ENCODE measurements at places on chromosomes 12 and 14. TPM values are rescaled to one million over a fixed set of nuclear protein-coding genes. Genes with fewer than 3 reads are reported as not detected.

DNA sequence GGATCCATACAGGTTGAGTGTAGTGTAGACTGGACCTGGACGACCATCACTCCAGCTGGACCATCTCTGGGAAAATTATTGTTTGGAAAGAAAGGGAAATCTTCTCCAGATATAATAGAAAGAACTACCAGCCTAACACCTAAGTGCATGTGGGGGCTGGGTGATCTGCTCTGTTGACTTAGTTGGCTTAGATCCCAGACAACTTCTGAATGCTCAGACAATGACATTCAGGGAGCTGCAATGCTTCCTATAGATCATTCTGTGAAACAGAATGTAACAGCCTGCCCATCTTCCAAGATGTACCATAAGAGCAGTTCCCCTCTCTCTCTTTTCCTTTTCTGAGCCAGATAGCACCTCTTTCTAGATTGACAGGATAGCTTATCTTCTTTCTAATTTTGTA is 572.8 kb upstream of the STXBP6 start:
- no peak for DNase-seq

GRCh38 chr12:124736115-124737039 is 127.3 kb downstream of the SCARB1 start:
- DNase-seq = no peak

DNA sequence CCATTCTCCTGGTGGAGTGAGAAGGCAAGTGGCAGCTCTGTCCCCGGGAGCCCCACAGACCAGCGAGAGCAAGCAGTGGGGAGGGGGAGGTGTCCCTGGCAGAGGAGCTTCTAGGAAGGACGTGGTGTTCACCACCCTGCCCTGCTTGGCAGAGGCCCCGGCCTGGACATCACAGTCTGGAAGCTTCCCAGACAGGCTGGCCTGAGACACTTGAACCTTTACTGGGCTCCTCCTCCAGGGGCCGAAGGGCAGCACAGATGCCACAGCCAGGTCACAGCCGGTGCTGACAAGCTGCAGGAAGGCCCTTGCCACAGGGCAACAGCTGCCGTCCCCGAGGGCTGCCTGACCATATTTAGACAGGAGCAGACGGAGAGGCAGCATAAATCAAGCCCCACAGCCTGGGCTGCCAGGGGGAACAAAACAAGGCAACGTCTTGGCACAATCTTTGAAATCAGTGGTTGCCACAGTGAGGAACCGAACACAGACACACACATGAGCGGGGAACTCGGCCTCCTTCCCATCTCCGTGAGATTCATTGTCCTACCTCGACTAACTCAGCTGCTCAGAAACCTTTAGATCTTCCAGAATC is 28.5 kb downstream of the PRIMA1 start:
- no peak for DNase-seq

- DNase-seq = no peak
These were observed 6.0 kb upstream of the AMN start for GRCh38 chr14:102916347-102917055.

- no peak for DNase-seq
These were observed 1159.2 kb upstream of the TMEM132C start for GRCh38 chr12:127107744-127108143.

DNA sequence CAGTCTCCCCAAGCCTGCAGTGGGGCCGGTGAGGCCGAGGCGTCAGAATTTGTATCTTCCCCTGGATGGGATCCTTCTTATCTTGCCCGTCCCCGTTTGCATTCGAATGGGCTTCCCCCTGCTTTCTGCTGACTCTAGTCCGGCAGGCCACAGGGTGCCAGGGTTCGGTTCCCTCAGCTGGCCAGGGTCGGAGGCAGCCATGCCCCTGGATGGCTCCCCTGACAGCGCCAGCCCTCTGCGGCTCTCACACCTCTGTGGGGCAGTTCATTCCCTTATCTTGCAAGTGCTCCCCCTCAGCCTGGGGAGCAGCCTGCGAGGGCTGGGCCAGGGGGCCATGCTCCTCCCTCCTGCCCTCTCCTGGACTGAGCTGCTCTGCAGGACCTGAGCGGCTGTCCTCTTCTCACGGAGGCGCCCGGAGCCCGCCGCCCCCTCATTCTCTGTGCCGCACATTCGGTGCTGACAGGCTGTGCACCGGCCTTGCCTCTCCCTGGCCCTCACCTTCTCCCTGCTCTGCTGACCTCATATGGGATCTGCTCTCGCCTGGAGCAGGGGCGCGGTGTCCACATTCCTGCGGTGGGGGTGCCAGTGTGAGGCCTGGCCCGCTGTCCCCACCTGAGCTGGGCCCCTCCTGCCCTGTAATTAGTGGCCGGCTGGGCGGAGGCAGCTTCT is 32.8 kb downstream of the KIF26A start:
- DNase-seq = no peak

DNA sequence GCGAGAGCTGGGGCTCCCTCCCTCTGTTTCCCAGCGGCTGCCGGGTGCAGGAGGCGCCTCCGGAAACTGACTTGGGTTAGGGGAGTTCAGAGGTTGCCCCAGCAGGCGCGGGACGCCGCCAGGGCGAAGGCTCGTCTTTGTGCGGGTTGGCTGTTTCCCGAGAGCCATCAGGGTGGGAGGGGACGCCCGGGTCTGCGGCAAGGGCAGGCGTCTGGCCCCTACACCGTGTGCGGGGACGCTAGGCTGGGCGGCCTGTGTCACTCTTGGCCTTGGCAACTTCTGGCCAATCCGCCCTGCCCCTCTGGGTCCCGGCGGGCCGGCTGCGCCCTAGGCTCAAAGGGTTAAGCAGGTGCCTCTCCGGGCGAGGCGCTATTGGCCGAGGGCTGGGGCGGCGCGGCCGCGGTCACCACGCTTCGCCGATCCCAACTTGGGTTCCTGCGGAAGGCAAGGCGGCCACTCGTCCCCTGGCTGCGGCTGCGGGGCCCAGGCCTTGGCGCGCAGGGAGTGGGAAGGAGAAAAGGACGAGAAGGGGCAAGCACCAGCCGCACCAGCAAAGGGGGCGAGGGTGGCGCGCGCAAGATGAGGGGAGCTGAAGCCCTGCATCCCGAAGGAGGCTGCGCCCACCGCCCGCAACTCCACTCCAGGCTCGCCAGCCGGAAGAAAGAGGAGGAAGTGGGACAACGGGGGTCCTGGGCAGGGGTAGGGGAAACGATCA is 5.6 kb upstream of the NPAS3 start:
- no peak for DNase-seq

GRCh38 chr12:121314431-121314830 is 17.9 kb upstream of the CAMKK2 start:
- no peak for DNase-seq

DNA sequence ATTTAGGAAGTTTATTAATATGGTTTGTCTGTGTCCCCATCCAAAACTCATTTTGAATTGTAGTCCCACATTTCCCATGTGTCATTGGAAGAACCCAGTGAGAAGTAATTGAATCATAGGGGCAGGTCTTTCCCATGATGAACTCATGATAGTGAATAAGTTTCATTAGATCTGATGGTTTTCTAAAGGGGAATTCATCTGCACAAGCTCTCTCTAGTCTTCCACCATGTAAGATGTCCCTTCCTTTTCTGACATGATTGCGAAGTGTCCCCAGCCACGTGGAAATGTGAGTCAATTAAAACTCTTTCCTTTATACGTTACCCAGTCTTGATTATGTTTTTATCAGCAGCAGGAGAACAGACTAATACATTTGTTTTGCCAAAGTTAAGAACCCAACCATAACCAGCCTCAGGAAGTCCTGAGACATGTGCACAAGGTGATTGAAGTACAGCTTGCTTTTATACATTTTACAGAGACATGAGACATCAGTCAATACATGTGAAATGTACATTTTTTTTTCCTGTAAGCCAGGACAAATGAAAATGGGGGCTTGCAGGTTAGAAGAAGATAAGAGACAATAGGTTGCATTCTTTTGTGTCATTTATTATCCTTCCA is 1136.7 kb downstream of the TMEM121 start:
- no peak for DNase-seq

GRCh38 chr12:82207556-82207955 is 150.6 kb downstream of the CCDC59 start:
- no peak for DNase-seq

DNA sequence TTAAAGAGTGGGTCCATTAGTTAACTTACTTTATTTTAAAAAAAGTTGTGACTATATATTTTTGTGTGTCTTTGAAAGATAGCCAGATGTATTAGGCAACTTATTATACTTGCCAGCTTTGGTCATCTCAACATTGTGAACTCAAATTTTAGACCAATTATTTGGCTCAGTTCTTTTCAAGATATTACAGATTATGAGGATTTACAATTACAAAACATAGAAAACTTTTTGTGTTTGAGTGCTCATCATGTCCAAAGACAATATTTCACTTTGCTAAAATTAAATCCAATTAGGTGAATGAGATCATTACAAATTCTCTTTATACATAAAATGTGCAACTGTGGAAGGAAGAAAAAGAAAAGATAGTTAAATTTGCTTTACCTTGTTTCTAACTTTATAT is 18.3 kb upstream of the PDE3A start:
- DNase-seq = peak; percentile 35

DNA sequence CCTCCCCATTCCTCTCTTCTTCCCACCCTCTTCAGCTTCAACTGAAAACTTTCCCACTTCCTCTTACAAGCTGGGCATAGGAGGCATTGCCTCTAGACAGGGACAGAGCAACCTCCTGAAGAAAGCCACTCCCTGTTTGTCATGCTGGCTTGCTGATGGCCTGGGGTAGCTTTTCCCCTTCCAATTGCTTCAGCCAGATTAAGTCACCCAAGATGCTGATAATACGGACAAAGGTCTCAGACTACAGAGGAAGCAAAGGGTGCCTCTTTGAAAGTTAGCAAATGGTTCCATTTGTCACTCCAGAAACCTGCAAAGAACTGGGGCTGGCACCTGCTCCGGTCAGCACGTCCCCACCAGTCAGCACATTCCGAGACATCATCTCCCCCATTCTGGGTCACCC is 6.0 kb downstream of the KRT2 start:
- DNase-seq = no peak

- DNase-seq = no peak
These were observed 63.1 kb upstream of the FGD4 start for GRCh38 chr12:32336261-32336660.

DNA sequence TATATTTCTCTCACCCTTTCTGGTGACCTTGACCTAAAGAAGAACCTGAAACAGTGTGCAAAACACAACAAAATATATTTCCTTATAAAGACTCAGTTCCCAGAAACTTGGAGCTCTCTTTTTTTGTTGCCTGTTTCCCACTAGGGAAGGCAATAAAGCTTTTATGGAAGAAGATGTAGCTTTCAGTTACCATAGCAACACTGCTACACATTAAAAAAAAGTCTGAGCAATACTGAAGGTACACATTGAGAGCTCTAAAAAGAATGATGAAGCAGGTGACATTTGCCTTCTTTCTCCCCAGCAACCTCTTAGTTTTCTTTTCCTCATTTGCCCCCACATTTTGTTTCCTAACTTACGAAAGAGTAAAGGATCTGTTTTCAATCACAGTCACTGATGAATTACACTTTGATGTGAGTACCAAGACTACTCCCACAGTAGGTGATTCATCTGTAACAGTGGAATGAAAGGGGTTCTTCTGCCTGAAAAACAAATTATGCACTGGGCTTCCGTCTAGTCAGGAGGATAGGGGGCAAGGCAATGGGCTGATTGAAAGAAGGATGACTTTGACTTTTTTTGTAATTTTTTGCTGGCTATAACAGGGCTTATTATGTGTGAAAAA is 1.1 kb upstream of the CATSPERB start:
- peak; percentile 43 for DNase-seq

DNA sequence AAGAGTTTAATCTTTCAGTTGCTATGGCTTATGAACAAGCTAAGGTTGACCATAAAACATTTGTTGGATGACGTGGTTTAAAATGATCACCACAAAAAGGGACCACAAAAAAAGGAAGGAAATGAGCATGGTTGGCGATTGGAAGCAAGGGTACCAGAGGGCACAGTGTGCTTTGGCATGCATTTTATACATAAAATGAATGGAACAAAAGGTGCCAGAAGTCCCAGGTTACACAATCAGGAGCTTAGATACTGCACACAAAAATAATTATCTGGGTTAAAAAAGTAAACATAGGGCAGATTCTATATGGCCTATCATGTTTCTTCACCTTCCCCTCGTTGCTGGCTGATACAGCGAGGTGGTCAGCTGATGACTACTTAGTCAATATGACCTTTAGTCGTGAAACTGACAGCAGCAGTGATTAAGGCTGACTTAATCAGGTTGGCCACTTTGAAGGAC is 50.7 kb downstream of the ZC3H14 start:
- peak; percentile 18 for DNase-seq

DNA sequence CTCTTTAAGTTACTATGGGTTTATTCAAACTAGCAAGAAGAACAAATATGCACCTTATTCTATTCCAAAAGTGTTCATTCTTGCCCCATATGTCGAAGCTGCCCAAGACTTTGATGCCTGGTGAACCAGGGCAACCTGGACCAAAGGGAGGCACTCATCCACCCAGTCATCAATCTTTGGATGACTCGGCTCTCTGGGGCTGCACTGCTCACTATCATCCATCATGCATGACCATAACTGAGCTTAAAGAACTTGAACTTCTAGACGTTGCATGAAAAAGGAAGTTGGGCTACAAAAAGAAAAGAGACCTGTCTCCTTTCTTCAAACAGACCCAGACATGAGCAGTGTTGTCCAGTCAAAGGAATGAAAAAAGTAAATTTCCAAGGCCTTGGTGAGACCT is 1.2 kb downstream of the KRT4 start:
- DNase-seq = no peak

DNA sequence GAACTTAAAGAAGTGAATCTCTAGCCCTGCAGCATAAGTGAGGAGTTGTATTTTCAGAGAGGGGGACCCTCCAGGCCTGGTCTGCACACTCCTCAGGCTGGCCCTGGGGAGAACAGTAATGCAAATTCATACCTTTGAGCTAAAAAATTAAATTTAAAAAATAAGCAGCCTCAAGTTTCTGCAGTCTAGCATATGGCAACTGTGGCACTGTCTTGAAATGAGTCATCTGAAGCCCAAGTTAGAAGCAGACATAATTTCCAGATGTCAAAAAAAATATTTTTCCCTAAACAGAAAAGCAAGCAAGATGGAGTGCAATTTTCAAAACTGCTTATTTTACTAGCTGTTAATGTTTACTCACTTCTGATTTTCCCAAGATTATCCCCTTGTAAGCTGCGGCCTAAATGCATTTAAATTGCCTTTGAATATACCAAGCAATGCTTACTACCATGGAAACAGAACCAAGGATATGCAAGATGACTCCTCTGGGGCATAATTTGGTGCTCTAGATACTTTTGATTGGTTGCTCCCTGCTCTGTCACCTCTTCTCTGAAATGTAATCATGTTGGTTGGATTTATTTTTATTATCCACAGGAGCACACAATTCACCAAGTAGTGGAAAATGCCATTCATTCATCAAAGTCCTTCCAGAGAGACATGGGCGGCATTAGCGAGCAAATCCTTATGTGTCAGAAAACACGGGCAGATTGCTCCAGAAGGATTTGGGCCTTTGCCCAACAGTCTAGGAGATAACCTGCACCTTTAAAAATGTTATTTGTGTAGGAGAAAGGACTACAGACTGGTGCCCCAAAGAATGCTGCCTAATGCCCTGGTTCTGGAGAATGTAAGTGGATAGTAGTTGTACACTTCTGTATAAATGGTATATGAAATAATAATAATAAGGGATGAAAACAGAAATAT is 25.0 kb upstream of the DHRS7 start:
- peak; percentile 4 for DNase-seq

GRCh38 chr14:89576960-89577359 is 159.9 kb upstream of the FOXN3 start:
- peak; percentile 10 for DNase-seq

SLC17A8 gene
- total RNA-seq = not detected

TSHR gene
- not detected for total RNA-seq

TTC9 gene
- total RNA-seq = 0.45 TPM

TEX52 gene
- total RNA-seq = not detected

GPR135 gene
- total RNA-seq = 4.3 TPM

KIF26A gene
- total RNA-seq = not detected

FOXA1 gene
- not detected for total RNA-seq

PKP2 gene
- total RNA-seq = 0.45 TPM

RDH12 gene
- total RNA-seq = not detected

TAS2R7 gene
- not detected for total RNA-seq
